Astrocyte (in vitro differentiated cells and primary cell): ENCODE measurements at places on chromosomes 6 and 20. TPM values are rescaled to one million over a fixed set of nuclear protein-coding genes. Genes with fewer than 3 reads are reported as not detected.

RIN2 gene
- 21.2 and 22.8 TPM in 2 replicates for total RNA-seq

PET117 gene
- 8.6 and 10.7 TPM in 2 replicates for total RNA-seq

FILIP1 gene
- 1.0 and 2.0 TPM in 2 replicates for total RNA-seq

GRCh38 chr6:24882835-24883555, 52.8 kb downstream of the RIPOR2 start:
- H3K36me3 ChIP-seq: no peaks in the 10 kb centered on the region
- H3K27ac ChIP-seq: no peak overlapping the region
- no peak overlapping the region for H3K4me3 ChIP-seq
- no peak for DNase-seq

GRCh38 chr20:18465536-18466200, 1.2 kb downstream of the DZANK1 start:
- H3K4me3 ChIP-seq: peak overlapping the region; percentile 93
- H3K4me1 ChIP-seq: peaks cover 9% of the 10 kb centered on the region
- DNase-seq: no peak
- no peaks in the 10 kb centered on the region for H3K36me3 ChIP-seq
- H3K27me3 ChIP-seq: no peaks in the 10 kb centered on the region

GLP1R gene
- total RNA-seq: not detected in 2 replicates

DNA sequence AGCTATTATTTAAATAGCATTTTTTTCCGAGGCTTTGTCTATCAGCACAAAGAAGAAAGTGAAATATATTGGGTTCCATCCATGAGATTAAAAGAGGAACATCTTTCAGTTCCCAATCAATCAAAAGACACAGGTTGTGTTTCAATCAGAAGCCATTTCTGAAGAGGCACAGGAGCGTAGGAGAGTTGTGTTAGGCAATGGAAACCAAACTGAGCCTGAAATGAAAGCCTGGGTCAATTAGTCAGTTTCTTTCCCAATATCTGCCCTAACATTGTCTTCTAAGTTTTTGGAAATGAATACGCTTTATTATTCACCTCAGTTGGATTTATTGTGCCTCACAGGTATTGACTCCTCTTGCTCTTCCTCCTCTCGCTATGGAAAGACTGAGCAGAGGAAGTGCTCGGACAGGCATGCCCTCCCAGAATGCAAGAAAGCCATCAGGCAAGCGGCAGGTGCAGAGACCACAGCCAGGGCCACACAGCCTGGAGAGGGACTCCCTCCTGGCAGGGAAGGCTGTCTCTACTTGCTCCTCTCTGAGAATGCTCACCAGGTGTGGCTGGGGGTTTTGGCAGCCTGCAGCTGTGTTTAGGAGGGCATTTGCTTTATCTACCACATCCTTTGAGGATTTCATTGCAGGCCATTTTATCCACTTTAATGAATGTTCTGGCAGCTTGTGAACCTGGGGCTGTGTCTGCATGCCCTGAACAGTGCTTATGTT, 100.8 kb upstream of the NEDD9 start:
- peaks cover 9% of the 10 kb centered on the region for H3K4me1 ChIP-seq
- no peak for DNase-seq
- H3K36me3 ChIP-seq: no peaks in the 10 kb centered on the region
- no peaks in the 10 kb centered on the region for H3K27me3 ChIP-seq

DNA sequence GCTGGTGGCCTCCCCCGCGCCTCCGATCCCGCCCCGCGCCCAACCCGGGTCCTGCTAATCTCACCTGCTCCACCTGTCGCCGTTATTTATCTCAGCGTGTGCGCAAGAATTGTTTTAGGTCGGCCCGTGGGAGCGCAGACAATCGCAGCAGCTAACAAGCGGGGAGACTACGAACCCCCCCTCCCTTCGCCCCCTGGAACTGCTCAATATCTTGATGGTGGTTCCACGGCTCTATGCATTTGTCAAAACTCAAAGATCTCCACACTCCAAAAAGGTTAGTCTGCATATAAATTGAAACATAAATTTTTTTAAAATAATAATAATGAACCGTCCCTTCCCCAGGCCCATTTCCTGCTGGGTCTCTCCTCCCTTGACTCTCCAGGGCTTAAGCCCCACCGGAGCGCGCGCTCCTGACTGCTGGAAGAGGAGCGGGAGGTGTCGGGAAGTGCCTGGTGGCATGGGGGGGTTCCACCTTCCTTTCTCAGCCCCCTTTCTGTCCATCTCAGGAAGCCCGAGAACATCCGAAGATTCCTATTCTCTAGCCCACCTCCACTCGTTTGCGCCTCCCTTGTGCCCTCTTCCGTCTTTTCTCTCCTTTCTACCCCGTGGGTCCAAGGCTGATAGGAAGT, 1.6 kb upstream of the MDGA1 start:
- no peak overlapping the region for H3K27ac ChIP-seq
- H3K27me3 ChIP-seq: peaks cover 14% of the 10 kb centered on the region
- no peaks in the 10 kb centered on the region for H3K36me3 ChIP-seq

PTPRT gene
- 0.25 TPM in 1 of 2 replicates, not detected in the other for total RNA-seq

CCDC167 gene
- 24.0 and 31.9 TPM in 2 replicates for total RNA-seq

RAD21L1 gene
- 0.34 TPM in 1 of 2 replicates, not detected in the other for total RNA-seq

- no peaks in the 10 kb centered on the region for H3K27me3 ChIP-seq
- peaks cover 47% of the 10 kb centered on the region for H3K36me3 ChIP-seq
- no peak overlapping the region for H3K4me3 ChIP-seq
- H3K4me1 ChIP-seq: no peaks in the 10 kb centered on the region
- H3K27ac ChIP-seq: no peak overlapping the region
These were observed 63.0 kb downstream of the ITCH start for GRCh38 chr20:34426026-34426425.

- no peaks in the 10 kb centered on the region for H3K27me3 ChIP-seq
- no peak overlapping the region for H3K4me3 ChIP-seq
- H3K36me3 ChIP-seq: no peaks in the 10 kb centered on the region
- H3K27ac ChIP-seq: no peak overlapping the region
- H3K4me1 ChIP-seq: no peaks in the 10 kb centered on the region
These were observed 117.0 kb downstream of the PCSK2 start for GRCh38 chr20:17343656-17344452.

CEP43 gene
- 15.6 and 16.0 TPM in 2 replicates for total RNA-seq

GRCh38 chr6:160329188-160329587, 19.0 kb upstream of the SLC22A3 start:
- no peak overlapping the region for H3K4me3 ChIP-seq
- no peaks in the 10 kb centered on the region for H3K36me3 ChIP-seq
- no peak for DNase-seq
- H3K4me1 ChIP-seq: no peaks in the 10 kb centered on the region

DNA sequence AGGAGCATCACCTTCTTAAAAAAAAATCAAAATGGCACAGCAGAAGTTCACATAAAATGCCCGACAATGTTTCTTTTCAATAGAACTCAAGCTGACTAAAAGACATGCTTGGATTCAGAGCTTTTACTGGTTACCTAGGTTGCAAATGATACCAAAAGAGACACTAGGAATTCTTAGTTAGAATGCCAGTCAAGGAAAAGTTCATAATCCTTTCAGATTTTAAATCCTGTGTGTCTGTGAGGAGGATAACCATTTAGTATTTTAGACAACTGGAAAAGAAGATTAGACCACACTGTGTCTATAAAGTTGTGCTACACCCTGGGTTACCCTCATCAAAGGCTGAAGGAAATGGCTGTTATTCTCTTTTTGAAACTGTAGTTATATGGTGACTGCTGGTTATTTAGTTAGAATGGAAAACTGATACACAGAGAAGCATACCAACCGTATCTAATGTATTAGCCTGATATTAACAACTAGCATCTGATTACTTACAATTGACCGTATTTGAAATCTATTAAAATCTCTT, 139.5 kb downstream of the GJA10 start:
- H3K36me3 ChIP-seq: no peaks in the 10 kb centered on the region
- H3K4me1 ChIP-seq: no peaks in the 10 kb centered on the region
- H3K4me3 ChIP-seq: no peak overlapping the region
- H3K27ac ChIP-seq: no peak overlapping the region

- H3K27ac ChIP-seq: no peak overlapping the region
- no peaks in the 10 kb centered on the region for H3K27me3 ChIP-seq
- peaks cover 6% of the 10 kb centered on the region for H3K4me1 ChIP-seq
- no peaks in the 10 kb centered on the region for H3K36me3 ChIP-seq
These were observed 137.5 kb upstream of the PTPN1 start for GRCh38 chr20:50372770-50373088.

ABHD16B gene
- not detected in 2 replicates for total RNA-seq

DNA sequence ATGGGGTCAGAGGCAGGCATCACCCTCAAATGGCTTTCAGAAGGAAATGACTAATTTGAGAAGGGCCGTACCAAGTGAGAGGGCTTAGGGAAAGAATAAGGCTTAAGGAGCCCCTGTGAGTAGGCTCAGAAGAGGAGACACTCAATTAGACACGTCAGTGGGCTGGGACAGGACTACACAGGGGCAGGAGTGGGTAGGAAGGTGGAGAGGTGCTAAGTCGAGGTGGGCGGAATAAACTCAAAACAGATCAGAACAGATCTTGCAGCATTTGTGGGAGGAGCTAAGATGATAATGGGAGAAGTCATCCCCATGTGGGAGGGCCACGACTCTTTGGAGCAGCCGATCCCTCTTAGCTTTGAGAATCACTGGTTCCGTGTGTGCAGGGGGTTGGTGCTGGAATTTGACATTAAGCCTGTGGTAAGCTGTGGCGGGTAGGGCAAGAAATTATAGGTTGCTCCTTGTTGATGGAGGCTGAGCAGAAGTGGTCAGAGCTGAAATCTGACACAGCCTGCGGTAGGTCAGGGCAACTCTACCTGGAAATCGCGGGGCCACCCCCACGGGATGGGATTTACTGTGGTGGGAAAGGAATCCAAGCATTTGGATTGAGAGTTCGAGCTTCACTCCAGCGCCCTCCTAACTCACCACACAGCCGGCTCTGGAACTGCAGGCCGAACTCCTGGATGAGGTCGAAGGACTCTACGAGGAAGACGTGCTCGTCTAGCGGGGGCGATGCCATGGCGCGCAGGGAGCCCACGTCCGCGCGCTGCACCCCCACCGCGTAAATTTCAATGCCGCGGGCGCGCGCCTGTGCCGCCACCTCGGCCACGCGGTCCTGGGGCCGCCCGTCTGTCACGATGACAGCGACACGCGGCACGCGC, 2.8 kb upstream of the RBPJL start:
- no peak overlapping the region for H3K27ac ChIP-seq
- H3K27me3 ChIP-seq: peaks cover 34% of the 10 kb centered on the region
- H3K4me3 ChIP-seq: no peak overlapping the region
- no peak for DNase-seq
- H3K4me1 ChIP-seq: no peaks in the 10 kb centered on the region
- H3K36me3 ChIP-seq: no peaks in the 10 kb centered on the region

ALDH5A1 gene
- 3.7 and 5.0 TPM in 2 replicates for total RNA-seq
